Aorta (tissue), 5 donors: ENCODE measurements at places on chromosomes 5 and 9. TPM values are rescaled to one million over a fixed set of nuclear protein-coding genes. Genes with fewer than 3 reads are reported as not detected.

- DNase-seq = no peak
These were observed 5.3 kb downstream of the C1QTNF3 start for GRCh38 chr5:34037726-34038125.

- no peak for DNase-seq
These were observed 142.7 kb upstream of the ADAMTSL1 start for GRCh38 chr9:18331310-18331684.

CTNND2 gene
- 0.29 TPM for total RNA-seq

- DNase-seq = no peak
These were observed 175.1 kb upstream of the DAB2 start for GRCh38 chr5:39599721-39600431.

VCP gene
- total RNA-seq = 192 TPM

DNA sequence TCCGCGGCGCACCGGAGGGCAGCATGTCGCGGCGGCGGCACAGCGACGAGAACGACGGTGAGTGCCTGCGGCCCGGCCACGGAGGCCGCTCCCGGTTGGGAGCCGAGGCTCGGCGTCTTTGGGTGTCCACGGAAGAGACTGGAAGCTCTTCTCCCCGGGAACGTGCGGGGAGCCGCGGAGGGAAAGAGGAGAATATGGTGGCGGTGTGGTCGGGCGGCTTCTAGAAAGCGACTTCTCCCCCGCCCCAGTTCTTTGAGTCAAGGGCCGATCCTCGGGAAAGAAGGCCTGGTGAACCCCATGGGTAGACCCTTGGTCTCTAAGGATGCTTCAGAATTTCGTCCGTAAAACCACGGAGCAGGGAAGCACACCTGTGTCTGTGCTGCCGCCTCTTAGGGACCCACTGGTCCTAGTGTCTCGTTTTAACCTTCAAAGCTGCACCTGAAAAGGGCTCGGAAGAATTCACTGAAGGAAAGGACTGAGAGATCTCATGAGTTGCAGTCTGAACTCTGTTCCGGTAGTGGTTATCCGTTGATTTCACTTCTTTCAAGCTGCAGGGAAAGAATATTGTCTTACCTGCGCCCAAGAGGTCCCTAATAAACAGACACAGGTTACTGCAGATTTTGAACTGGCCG lies 354 bp downstream of the NCBP1 start:
- DNase-seq = no peak

- no peak for DNase-seq
These were observed 45.3 kb downstream of the NDFIP1 start for GRCh38 chr5:142153674-142154448.

GRCh38 chr5:133846478-133847226 lies 121.8 kb downstream of the C5orf15 start:
- DNase-seq = no peak

TEK gene
- 26.0 TPM for total RNA-seq

- no peak for DNase-seq
These were observed 192.8 kb downstream of the NTRK2 start for GRCh38 chr9:84862308-84862707.

GRCh38 chr9:97534961-97535594 lies 33.6 kb downstream of the TMOD1 start:
- DNase-seq = no peak

ZSWIM6 gene
- total RNA-seq = 19.5 TPM

GRCh38 chr5:173069671-173070070 lies 13.5 kb downstream of the CREBRF start:
- no peak for DNase-seq

- DNase-seq = peak; percentile 96
These were observed at the start of gene WDR5 for GRCh38 chr9:134135343-134136117. WDR5 (plus strand) TSS chr9:134136082; CDS start chr9:134139878, 3,796 bp downstream.

- DNase-seq = no peak
These were observed 52.1 kb upstream of the EQTN start for GRCh38 chr9:27348785-27349697.

GRCh38 chr5:120817044-120817985 lies 353.2 kb downstream of the PRR16 start:
- no peak for DNase-seq

DNA sequence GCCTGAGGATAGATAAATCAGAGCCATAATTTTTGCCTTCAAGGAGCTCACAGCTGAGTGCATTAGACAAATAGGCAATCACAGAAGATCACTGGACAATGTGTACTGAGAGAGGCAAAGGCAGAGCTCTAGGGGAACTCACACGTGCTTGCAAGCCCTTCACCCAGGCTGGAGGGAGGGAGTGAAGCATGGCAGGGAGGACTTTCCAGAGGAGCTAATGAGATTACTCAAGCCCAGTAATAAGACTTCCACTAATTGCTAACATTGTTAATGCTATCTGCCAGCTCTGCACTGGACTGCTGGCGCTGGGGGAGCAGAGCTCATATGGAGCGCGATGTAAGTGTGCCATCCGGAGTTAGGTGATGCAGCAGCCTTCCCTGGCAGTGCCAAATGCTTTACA lies 408.4 kb downstream of the NTRK2 start:
- DNase-seq = no peak

GRCh38 chr5:179606071-179606909 lies 17.2 kb downstream of the HNRNPH1 start:
- DNase-seq = no peak

DNA sequence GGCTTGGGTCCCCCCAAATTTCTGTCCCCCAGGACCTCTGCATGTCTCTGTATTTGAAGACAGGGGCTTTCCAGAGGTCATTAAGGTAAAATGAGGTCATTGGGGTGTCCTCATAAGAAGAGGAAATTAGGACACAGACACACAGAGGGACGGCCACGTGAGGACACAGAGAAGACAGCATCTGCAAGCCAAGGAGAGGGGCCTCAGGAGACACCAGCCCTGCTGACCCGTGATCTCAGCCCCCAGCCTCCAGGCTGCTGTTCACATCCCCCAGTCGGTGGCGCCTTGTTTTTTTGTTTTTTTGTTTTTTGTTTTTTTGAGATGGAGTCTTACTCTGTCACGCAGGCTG lies 1.2 kb upstream of the CCDC183 start:
- DNase-seq = peak; percentile 22

C9orf153 gene
- total RNA-seq = 1.4 TPM

STK32A gene
- 6.4 TPM for total RNA-seq

HAVCR2 gene
- 21.6 TPM for total RNA-seq

ANKRD20A1 gene
- total RNA-seq = 3.0 TPM

DNA sequence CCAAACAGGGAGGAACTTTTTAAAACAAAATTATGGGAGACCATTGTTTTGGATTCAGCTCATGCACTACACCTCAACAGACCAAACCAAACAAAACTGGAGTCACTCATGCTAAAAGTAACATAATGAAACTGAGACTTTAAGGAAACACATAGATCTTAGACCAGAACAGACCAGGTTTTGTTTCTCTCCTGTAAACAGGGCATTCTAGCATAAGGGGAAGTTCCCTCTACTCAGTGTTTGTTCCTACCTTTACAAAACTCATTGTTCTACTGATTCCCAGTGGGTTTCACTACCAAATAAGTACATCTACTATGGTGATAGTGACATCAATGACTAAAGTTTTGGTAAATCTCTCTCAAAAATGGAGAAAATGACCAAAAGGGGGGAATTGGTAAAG lies 1103.6 kb upstream of the EDIL3 start:
- no peak for DNase-seq
